ENCODE measurements at places on chromosomes 5 and 9.

- no peak for DNase-seq
These were observed 151.7 kb upstream of the RAPGEF1 start for GRCh38 chr9:131891598-131891997.

GRCh38 chr9:129826344-129826743, 2.4 kb upstream of the TOR1A start:
- DNase-seq, result no peak

DNA sequence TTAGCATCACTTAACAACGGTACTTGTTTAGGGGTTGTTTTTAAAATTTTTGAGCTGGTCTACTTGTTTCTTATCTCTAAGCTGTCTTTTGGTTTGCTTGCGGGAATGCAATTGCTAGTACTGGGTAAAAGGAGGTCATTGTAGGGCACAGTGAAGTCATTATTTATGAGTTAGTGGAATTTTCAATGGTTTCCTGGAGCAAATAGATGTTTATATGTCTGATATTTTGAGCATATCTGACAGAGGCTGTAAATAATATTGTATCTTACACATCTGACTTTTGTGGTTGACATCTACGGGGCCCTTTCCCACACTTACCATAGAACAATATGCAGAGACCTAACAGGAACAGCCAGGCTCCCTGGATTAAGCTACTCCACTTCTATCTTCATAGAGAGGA, 90.4 kb upstream of the IL6ST start:
- no peak for DNase-seq

- DNase-seq, result peak; percentile 49
These were observed 9.3 kb upstream of the TEX48 start for GRCh38 chr9:114691046-114691955.

DNA sequence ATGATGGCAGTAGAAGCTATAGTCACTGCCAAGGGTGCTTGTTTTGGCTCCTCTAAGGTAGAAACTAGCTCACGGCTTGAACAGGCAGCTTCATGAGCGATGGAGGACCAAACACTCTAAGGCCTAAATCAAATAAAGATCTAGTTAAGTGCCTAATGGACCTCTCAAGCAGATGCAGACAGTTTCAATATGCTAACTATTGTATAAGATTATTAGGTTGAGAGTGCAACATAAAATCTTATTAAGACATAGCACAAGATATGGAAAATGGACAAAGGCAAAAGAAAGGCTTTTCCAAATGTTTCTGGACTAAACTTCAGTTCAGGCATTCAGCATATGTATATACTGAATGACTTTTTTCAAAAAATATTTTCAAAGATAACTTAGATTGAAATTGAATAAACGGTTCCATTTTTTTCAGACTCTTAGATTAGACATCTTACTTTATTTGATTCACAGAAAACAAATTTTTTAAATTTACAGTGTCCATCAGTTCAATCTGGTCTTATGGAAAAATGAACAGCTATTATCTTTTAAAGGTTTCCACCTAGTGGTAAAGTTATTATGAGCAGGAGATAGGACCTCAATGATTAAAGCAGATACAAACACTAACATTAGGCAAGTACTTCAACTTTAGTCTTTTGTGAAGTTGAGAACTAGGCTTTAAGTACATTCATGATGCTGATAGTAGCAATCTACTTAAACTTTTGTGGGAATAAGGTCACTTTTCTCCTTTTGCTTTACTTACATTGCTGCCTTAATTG, 1167.7 kb downstream of the MAT2B start:
- DNase-seq, result peak; percentile 41

DNA sequence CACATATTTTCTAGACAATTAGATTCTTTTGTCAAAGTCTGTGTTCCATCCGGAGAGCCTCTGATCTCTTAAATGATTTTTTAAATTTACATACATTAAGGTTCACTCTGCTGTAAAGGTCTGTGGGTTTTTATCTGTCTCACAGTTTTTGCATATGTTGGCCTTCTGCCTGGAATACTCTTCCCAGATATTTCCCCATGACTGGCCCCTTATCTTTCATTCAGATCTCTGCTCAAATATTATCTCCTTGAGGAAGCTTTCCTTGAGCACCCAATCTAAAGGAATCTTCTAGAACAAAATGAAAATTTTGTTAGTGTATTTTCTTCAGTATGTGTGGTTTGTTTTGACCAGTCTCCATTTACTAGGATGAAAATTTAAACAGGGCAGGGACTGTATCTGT, 26.3 kb downstream of the FAF2 start:
- DNase-seq, result no peak

GRCh38 chr5:28493456-28493855, 1455.1 kb upstream of the CDH9 start:
- DNase-seq, result no peak

- no peak for DNase-seq
These were observed 33.1 kb downstream of the KDM4C start for GRCh38 chr9:6790866-6791265.

DNA sequence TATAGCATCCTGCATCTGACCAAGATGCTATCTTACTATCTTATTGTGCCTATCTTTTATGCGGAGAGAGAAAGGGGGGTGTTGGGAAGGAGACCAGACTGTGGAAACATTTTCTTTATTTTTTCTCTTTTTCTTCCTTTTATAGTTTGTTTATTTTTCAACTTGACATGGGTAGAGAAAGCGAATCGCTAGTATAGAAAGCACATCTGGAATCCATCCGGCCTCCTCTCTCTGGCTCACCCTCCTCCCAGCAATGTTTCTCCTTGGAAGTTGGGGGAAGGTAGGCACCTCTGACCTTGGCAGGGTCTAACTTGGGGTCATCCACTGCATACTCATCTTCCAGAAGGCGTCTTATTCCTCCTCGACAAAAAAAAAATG, 3.9 kb downstream of the S1PR3 start:
- no peak for DNase-seq

DNA sequence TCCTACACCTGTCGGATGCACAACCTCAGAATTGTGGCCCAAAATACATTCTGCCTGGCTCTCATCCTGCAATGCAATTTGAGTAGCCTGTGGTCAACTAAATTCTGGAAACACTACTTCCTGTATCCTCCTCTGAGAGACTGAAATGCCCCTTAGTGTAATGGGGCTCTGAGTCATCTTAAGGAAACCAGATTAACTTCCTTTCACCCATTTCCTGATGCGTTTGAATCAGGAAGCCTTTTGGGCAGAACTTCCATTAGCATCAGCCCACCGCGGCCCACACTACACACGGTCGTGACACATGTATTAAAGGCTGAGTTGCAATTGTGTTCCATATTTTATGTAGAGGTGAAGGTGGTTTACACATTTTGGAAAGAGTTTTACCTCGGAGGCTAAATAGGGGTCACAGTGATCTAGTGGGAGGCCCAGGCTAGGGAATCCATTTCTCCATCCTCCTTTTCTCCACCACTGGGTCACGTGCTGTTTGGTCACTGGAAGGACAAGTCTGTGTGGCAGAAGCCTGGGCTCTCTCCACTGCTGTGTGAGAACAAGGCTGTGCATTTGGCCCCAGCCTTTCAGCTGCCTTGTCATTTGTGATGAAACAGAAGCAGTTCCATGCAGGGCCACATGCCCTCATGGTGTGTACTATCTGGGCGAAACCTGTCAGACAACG, 55.9 kb downstream of the DAP start:
- DNase-seq, result no peak

GRCh38 chr5:178068293-178068692, 45.0 kb upstream of the N4BP3 start:
- no peak for DNase-seq

DNA sequence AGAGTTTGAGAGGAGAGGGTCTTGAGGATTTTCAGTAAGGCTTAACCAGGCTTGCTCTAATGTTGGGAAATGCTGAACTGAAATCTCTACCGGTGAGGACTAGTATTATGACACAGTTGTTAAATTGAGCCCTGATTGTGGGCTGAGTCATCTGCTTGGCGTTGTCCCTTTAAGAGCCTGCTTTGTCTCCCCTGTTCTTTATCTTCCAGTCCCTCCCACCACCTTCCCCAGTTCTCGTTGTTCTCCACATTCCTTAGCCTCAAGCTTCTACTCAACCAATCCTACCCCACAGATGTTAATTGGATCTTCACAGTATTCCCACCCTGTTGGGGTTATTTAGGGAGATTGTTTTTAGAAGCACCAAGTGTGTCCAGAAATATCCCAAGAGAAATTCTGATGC, 57.6 kb downstream of the ANKRD55 start:
- DNase-seq, result no peak

DNA sequence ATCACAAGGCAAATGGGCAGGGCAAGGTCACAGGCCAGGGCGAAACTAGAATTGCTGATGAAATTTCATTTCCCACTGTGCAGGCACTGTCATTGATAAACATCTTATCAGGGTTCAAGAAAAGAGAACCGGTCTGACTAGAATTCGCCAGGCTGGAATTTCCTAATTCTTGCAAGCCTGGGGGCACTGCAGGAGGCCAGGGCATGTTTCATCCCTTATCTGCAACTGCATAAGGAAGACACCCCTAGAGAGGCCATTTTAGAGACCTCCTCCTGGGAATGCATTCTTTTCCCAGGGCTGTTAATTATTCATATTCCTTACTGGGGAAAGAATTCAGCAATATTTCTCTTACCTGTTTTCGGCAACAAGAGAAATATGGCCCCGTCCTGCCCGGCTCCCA, 266.2 kb upstream of the CYLC2 start:
- DNase-seq, result no peak

- no peak for DNase-seq
These were observed 845.2 kb upstream of the CDH18 start for GRCh38 chr5:20833081-20833627.

GRCh38 chr5:73797132-73797510, 171.1 kb downstream of the ARHGEF28 start:
- peak; percentile 16 for DNase-seq

- DNase-seq, result no peak
These were observed 3.9 kb downstream of the GRK6 start for GRCh38 chr5:177430140-177430951.

DNA sequence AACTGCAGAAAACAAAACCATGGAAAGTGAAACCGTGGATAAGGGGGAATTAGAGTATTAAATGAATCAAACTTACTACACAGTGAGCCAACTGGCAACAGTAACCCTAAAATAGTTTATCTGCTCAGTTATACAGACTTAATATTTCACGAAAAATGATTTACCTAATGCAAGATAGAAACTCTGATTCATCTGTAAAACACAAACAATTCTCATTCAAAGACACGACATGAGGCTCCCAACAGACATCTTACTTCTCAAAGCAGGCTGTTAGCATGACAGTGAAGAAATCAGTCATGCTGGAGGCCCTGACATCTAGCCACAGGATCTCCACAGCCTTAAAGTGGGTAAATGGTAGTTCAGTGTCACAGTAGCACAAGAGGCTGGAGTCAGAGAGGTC, 131.2 kb downstream of the FBN2 start:
- no peak for DNase-seq

GRCh38 chr5:112549605-112550166, 130.6 kb upstream of the EPB41L4A start:
- DNase-seq, result no peak

GRCh38 chr5:54443270-54443669, 12.2 kb upstream of the HSPB3 start:
- DNase-seq, result peak; percentile 23

DNA sequence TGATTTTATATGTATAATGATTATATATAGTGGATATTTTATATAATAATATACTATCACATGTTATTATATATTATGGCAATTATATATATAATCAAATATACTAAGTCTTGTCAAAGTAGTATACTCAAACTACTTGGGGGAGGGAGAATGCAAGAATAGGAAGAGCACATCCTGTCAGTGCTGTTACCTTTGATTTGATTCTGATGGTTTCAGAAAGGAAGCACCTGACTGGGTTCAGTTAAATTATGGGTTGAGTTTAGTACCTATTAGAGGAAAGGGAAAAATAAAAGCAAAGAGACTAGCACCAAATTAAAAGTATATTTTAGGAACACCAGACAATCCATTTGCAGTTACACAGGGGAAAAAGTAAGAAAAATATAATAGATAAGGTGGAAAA, 107.6 kb downstream of the GRIA1 start:
- no peak for DNase-seq

DNA sequence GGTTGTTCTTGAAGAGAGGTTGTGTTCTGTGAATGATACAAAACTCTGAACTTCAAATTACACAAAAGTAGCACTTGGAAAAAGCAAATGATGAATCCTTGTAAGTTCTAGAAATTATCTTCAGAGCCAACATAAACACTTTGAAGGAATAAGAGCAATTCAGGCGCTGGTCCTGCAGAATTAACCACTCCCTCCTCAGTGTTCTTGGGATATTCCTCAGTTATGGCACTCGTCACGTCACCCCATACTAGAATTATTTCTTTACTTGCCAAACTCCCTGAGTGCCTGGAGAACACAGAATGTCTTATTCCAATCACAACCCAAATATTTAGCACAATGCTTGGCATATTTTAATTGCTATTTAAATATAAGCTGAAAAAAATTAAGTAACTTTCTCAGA, 126.3 kb downstream of the EFNA5 start:
- no peak for DNase-seq

DNA sequence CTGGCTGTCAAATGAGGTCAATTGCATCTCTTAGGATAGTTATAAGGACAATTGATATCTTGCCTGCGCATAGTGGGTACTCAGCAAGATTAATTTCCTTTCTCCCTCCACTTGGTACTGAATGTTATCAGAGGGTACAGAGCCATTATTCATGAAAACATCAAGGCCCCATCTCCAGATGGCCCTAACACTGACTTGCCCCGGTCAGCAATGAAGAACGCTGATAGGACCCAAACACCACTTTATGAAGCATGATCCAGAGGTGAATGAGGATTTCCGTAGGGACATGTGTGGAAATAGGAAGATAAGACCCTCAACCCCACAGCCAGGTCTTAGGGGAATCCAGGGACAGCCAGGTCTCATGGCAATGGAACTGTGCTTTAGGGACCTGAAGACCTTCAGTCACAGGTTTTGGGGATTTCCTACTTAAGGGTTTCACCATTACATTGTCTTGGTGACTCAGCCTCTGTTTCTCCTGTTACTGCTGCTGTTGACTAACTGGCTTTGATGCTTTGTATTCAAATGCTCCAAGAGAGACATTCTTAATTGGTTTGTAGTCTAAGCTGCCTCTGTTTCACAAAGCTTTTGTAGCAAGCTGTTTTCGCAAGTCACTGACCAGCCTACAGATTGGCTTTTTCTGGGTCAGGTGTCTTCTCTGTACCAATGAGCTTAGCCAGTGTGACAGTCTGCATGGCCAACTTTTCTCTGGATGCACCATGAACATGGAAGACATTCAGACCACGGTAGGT, 35.3 kb upstream of the IQGAP2 start:
- DNase-seq, result no peak
